ENCODE measurements at places on chromosomes 5 and 9.

DNA sequence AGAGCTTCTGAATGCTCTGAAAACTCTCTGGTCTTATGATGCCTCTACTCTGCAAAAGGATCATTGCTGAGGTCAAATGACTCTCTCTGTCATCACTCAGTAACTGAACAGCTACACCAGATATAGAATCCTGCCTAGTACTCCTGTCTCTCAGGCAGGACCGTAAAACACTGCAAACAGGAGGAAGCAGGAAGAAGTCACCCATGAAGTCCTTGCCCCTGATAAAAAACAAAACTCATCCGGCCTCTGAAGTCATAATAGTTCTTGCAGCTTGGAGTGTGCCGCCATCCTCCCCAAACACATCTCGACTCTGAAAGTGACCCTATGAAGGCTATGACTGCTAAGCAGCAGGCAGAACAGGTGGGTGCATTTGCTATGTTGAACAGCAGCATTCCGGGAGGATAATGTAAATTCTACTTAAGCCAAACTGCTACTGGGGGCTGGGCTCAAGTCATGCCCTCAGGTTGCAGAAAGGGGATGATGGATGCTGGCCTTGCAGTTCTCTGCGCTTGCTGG is 81.9 kb upstream of the FAM169A start:
- no peak for DNase-seq

DNA sequence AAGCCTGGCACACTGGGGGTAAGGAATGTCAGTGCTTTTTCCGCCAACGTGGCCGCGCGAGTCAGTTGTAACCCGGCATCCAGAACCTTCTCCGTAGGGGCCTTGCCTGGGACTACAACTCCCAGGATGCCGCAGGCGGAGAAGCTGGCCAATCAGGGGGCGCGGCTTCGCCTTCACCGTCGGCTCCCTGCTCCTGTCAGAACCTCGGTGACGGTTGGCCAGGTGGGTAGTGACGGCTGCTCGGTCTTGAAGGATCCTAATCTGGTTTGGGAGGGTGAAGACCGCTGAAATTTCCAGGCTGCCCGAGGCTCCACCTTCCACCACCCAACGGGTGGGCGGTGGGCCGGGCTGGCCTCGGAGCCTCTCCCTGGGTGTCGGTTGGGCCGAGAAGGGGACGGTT is at the start of gene C5orf58:
Gene C5orf58 (plus strand): TSS at position 200 of the 400 bp plus-strand sequence. CDS start 1,992 bp downstream, outside the sequence.
- no peak for DNase-seq

DNA sequence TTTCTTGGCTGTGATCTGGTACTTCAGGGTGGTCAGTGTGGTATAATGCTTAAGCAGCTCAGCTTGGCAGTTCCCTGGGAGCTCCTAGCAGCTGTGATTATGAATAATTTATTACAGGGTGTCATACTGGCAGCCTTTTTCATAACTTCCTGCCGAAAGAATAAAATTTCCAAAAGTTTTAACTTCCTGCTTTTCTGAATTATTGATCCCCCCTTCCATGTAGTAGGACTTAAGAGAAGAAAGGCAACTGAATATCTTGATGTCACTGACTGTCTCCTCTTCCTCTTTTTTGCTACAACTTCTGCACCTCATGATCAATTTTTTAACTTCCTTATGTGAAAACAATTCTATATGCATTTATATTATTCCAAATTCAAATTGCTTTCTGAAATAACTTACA is 74.3 kb upstream of the SPEF2 start:
- no peak for DNase-seq

DNA sequence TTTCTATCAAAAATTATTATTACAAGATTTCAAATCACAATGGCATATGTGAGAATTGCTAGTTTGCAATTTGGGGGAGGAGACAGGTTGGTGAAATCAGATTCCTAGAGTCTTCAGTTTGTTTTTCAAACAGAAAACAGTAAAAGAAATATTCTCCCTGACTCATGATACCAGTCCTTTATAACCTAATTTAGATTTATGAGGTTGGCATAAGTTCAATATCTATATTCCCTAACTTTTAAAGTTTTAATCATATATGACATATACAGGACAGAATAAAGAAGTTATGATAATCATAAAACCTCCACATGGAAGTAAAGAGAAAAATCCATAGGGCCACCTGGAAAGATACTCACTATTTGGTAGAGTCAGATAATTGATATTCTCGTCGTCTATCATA is 167.1 kb upstream of the GNA14 start:
- DNase-seq = no peak

GRCh38 chr9:77386187-77386586 is 208.9 kb downstream of the VPS13A start:
- no peak for DNase-seq

DNA sequence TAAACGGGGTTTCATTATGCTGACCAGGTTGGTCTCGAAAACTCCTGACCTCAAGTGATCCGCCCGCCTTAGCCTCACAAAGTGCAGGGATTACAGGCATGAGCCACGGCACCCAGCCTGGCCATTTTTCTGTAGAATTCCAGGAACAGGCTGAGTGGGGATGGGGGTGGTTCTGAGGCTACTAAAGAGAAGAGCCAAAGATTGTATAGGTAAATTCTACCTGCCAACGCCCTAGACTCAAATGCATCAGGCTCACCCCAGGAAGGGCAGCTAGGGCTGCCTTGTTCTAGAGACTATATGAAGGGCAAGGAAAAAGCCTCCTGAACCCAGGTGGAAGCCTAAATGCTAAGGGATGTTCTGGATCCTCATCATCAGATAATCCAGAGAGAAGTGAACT is 1.6 kb upstream of the C5orf52 start:
- no peak for DNase-seq

DNA sequence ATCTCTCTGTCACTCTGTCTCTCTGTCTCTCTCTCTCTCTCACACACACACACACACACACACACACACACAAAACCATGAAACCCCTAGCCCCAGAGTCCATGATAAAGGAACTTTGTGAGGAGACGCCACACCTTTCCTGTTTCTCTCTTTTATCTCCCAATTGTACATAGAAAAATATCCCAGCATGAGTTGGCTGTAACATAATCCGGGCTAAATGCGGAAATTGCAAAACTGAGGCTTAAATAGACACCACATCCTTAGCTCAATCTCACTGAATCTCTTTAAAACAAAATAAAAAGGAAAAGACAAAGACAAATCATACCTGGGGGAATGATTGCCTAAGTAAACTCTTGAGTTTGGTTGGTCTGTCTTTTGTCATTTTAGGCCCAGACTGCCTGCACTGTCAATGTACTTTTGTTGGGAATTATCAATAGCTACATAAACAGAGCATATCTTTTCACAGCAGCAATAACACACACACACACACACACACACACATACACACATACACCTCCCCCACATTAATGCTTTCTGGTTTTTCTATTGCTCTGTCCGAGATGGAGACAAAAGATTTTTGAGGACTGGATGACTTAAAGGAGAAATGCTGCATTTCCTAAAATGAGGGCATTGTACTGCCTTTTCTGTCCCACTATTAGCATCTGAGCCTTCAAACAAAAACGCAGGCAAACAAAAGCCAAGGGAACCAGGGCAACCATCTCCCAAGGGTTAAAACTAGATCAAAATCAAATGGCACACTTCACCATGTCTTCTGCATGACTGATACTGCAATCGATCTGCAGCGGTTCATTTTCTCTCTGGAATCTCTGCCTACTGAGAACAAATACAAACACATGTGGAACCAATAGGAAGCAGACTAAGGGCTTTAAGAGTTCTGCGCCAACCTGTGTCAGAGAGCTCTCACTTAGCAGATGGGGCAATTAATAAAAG is 321.5 kb downstream of the NFIB start:
- DNase-seq = no peak

DNA sequence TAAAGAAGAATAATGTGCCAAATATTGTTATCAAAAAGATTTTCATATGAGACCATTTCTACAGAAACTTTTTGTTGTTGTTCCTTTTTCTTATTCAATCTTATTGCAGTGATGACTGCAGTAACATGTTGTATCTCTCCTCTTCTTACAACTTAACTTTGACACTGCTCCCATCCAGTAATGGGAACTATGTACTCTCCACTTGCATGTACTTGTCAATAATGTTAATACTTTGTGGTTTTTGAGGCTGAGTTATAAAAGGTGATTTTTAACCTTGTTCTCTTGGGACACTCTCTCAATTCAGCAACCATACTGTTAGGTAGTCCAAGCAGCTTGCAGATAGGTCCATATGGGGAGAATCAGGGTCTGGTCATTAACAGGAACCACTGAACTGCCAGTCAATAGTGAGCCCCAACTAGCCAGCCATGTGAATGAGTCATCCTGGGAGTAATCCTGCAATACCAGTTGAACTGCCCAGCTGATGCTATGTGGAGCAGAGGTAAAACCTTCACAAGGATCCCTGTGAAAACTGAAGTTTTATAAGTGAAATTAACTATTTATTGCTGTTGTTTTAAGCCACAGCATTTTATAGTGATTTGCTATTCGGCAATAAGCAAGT is 199.6 kb upstream of the DAB2 start:
- no peak for DNase-seq

DNA sequence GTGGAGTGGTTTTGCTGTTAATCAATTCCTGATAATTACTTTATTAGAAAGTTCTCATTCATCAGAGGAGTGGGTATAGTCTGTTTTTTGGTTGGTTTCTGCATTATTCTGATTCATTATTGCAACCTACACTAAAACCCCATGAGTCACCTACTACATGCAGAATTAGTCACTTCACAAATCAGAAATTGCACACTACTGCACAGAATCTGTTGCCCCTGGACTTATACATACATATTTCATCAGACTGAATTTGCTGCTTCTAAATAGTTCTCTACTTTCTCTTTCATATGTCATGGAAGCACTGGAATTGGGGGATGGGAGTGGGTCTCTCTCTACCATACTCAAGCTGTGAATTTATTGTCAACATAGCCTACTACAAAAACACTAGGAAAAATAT is 585.1 kb downstream of the DNAH5 start:
- peak; percentile 17 for DNase-seq

GRCh38 chr5:124996023-124996763 is 249.8 kb upstream of the ZNF608 start:
- no peak for DNase-seq

- peak; percentile 62 for DNase-seq
These were observed 195.7 kb downstream of the AOPEP start for GRCh38 chr9:94922098-94922607.

DNA sequence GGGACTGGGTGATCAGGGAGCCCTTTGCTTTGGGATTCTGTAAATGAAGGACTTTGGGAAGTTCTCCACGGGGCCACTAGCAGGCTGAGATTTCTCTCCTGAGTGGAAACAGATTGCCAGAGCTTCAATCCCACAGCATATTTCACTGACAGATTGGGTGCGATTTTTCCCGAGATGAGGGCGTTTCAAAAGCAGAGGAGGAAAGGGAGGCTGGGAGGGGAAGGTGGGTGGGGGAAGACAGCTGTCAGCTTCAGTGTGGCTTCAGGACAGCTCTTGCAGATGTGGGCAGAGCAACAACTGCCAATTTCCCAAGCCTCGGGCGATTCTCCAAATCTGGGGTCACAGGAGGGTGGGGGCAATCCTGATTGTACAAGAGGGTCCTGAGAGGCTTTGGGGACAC is 258.5 kb upstream of the ADRA1B start:
- DNase-seq = no peak

DNA sequence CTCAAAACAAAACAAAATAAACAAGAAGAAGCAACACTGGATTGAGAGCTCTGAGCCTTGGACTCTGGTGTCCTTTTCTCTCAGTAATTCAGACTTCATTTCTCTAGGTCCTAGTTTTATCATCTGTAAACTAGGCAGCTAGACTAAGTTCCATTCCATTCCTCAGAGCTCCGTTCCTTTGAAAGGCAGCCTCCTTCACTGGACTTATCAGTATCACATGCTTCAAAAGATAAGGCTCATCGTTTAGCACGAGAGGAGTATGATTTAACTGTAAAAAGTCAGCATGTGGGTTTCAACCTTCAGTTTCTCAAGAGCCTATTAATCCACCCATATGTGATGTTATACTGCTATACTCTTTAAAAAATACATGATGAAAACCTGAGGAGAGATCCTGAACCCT is 1.6 kb downstream of the ATP10B start:
- DNase-seq = no peak

- peak; percentile 28 for DNase-seq
These were observed 115.8 kb downstream of the EMB start for GRCh38 chr5:50325237-50325832.

DNA sequence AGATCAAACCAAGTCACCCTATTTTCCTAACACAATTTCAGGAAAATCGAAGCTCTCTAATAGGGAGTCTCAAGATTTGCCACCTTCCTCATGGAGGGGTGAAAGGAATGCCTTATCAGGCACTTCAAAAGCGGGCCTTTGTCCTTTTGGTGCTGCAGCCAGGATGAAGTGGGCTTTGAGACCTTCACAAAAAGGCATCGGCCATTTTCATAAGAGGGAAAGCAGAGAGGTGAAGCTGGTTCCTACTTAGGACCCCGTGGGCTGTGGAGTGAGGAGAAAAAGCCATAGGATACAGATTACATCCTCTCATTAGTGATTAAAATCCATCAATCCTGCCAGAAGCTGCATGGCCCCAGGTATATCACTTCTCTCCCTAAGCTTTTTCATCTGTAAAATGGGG is 859 bp downstream of the CDKN2AIPNL start:
- no peak for DNase-seq

GRCh38 chr5:132473019-132473531 is 17.5 kb downstream of the IRF1 start:
- no peak for DNase-seq

DNA sequence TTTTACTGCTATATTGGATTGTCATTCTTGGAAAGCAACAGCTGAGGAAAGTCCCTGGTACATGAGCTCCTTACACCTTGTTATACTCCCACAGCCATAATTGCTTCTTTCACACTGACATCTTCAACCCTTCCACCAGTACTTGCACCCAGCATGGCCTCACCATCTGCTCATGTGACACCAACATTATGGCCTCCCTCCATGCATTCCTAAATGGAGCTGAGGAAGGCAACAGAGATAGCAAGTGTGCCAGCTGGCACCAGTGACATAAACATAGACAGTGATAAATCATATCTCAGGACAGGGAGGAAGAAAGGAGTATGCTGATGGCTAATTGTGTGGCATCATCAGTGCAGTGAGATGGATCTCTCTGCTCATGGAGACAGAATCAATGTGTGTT is 119.5 kb downstream of the BAAT start:
- no peak for DNase-seq

Measured in NCI-H460 (cell line).